ENCODE measurements at places on chromosomes 12 and 14.

- DNase-seq = no peak
Measured at GRCh38 chr14:22313172-22313801, 275.7 kb downstream of the DAD1 start.

DNA sequence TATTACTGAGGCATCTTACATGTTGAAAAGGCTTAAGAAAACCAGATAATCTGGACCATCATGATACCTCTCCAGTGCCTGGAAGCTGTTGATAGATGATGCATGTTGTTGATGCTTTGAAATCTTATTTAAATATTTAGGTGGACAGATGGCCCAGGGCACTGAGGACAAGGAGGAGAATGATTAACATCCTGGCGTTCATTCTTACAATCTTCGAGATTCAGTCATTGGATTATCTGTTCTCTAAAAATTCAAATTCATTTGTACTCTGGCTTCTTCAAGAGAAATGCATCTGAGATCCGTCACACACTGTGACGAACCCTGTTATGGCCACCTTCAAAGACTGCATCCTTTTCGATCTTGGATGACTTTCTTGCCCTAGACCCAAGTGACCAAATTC is 121.3 kb upstream of the IGF1 start:
- DNase-seq = no peak

GRCh38 chr12:105706321-105706972 is 376.0 kb downstream of the C12orf75 start:
- DNase-seq = peak; percentile 32

DNA sequence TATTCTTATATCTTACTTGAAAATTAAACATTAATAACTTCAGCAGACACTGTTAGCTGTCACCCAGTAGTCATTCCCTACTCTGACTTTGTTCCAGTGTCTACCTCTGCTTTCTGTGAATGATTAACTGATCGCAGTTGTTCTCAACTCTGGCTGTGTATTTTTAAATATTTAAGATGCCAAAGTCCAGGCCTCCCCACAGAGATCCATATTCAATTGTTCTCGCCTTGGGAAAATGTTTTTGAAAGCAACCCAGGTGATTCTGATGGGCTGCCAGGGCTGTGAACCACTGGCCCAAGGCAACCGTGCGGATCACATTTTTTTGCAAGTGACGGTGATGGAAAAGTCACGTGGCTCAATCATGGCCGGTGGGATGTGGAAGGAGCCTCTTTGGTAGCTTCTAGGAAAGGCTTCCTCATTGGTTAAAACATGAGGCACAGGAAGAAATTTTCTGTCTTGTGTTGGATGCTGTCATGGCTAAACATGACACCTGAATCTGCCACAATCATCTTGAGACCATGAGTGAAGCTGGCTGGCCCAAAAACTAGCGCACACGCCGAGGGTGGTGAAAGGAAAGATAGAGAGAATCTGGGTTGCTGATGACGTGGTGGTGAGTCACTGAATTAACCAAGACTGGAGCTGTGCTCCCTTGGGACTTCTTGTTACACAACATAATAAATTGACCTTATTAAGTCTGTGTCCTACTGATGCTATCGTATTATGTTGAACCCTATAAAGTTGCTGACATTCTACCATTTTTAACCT is 37.2 kb downstream of the RDH12 start:
- DNase-seq = peak; percentile 93

DNA sequence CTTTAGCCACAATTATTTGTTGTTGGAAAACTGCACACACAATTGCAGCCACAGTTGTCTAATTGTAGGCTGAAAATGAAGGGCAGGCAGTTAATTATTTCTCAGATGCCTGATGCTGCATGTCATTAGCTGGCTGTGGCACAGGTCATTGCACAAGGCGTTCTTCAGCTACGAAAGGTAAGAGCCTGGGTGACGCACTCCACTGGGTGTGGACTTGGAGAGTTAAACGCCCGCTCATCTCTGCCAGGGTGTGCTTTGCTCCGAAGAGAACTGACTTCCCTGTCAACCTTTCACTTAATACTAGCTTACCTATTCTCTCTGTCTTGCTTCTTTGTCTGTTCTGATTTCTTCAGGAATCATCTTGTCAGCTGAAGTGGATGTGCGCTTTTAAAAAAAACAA is 91.4 kb upstream of the CPM start:
- DNase-seq = peak; percentile 10

- DNase-seq = no peak
Measured at GRCh38 chr14:21426692-21427091, 29.2 kb downstream of the CHD8 start.

GRCh38 chr12:132772606-132773005 is 11.0 kb upstream of the ANKLE2 start:
- no peak for DNase-seq
